ENCODE measurements at places on chromosomes 13 and 19. TPM values are rescaled to one million over a fixed set of nuclear protein-coding genes. Genes with fewer than 3 reads are reported as not detected.

ZNF625 gene
- total RNA-seq: 5.5 TPM

ZNF90 gene
- total RNA-seq: 10.9 TPM

DNA sequence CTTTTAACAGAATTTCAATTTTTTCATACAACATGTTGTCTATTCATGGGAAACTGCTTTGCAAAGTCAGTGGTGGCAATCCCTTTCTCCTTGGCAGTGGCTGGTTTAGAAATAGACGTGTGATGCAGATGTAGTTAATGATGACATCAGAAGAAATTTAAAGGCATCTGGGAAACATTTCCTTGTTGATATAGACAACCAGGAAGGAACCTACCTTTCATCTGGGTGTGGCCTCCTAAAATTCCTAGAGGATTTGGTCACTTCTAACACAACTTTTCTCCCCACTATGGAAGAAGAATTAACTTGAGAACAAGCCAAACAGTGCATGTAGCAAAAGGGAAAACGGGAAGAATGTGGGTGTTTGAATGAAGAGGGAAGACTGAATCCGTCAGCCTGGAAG lies 102.8 kb downstream of the EFNB2 start:
- no peak for DNase-seq
- no peak overlapping the region for H3K27ac ChIP-seq
- no peaks in the 10 kb centered on the region for H3K36me3 ChIP-seq
- no peaks in the 10 kb centered on the region for H3K4me1 ChIP-seq
- H3K27me3 ChIP-seq: peaks cover 4% of the 10 kb centered on the region

GRCh38 chr13:105445796-105446195 lies 1089.7 kb downstream of the EFNB2 start:
- peak overlapping the region; percentile 26 for H3K4me3 ChIP-seq
- no peaks in the 10 kb centered on the region for H3K36me3 ChIP-seq
- peaks cover 4% of the 10 kb centered on the region for H3K4me1 ChIP-seq
- H3K27ac ChIP-seq: peak overlapping the region; percentile 75
- DNase-seq: no peak

DNA sequence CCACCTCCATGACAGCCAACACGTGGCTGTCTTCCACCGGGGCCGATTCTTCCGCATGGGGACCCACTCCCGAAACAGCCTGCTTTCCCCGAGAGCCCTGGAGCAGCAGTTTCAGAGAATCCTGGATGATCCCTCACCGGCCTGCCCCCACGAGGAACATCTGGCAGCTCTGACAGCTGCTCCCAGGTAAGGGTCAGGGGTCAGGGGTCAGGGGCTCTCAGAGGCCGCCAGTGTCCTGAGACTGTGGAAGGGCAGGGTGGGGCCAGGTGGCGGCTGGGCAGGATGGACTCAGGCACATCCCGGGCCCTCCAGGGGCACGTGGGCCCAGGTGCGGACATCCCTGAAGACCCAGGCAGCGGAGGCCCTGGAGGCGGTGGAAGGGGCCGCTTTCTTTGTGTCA lies 15.0 kb downstream of the CPT1C start:
- H3K27me3 ChIP-seq: peaks cover 10% of the 10 kb centered on the region
- no peaks in the 10 kb centered on the region for H3K4me1 ChIP-seq
- DNase-seq: no peak
- H3K36me3 ChIP-seq: peaks cover 2% of the 10 kb centered on the region
- no peak overlapping the region for H3K27ac ChIP-seq
- H3K4me3 ChIP-seq: no peak overlapping the region

- H3K36me3 ChIP-seq: no peaks in the 10 kb centered on the region
- DNase-seq: no peak
- no peak overlapping the region for H3K4me3 ChIP-seq
- H3K27ac ChIP-seq: no peak overlapping the region
- H3K4me1 ChIP-seq: no peaks in the 10 kb centered on the region
Observed at GRCh38 chr19:16034958-16035560, 41.2 kb upstream of the TPM4 start.

DNA sequence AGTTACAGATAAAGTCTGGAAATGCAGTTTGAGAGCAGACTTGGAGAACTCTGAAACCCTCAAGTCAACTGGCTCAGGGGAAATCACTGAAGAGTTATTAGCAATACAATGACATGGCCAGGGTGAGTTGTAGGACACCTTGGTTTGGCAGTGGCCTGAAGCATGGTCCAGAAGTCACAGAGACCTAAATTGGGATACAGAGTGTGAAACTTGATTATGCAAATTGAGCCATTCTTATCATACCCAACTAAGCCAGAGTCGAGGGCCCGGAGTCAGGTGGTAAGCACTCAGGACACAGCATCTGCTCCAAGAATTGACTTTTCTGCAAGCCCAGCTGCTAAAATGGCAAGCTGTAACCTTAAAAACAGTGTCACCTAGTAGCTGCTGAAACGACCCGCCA lies 224.5 kb downstream of the DCLK1 start:
- DNase-seq: no peak
- no peaks in the 10 kb centered on the region for H3K4me1 ChIP-seq
- no peak overlapping the region for H3K4me3 ChIP-seq
- H3K27me3 ChIP-seq: peaks cover 3% of the 10 kb centered on the region
- no peaks in the 10 kb centered on the region for H3K36me3 ChIP-seq

DNA sequence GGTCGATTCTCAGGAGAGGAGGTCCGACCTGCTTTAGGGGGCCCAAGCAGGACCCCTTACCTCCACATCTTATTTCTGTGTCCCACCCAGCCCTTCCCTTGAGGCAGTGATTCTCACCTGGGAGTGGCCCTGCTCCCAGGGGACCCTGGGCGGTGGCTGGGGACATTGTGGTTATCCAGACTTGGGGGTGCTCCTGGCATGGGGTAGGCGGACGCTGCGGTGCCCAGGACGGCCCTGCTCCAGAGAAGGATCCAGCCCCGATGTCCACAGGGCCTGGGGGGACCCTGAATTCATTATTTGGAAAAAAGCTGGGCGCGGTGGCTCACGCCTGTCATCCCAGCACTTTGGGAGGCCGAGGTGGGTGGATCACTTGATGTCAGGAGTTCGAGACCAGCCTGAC lies 84.4 kb downstream of the GADD45B start:
- no peaks in the 10 kb centered on the region for H3K27me3 ChIP-seq
- H3K27ac ChIP-seq: no peak overlapping the region

DNA sequence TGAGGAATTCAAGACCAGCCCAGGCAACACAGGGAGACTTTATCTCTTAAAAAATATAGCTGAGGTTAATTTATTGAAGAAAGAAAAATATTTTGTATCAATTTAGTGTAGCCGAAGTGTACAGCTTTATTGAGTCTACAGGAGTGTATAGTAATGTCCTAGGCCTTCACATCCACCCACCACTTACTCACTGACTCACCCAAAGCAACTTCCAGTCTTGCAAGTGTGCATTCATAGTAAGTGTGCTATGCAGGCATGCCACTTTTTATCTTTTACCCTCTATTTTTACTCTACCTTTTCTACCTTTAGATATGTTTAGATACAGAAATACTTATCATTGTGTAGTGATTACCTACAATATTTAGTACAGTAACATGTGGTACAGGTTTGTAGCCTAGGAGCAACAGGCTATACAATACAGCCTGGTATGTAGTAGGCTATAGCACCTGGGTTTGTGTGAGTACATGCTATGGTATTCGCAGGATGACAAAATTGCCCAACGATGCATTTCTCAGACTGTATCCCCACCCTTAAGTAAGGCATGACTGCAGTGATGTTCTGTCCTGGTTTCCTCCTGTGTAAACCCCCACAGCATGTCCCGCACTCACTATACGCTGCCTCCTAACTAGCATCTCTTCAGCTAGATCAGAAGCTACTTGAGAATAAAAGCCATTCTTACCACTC lies 15.3 kb upstream of the ATP12A start:
- no peaks in the 10 kb centered on the region for H3K4me1 ChIP-seq
- no peak for DNase-seq
- peaks cover 8% of the 10 kb centered on the region for H3K27me3 ChIP-seq
- no peaks in the 10 kb centered on the region for H3K36me3 ChIP-seq
- H3K4me3 ChIP-seq: no peak overlapping the region
- H3K27ac ChIP-seq: no peak overlapping the region

DNA sequence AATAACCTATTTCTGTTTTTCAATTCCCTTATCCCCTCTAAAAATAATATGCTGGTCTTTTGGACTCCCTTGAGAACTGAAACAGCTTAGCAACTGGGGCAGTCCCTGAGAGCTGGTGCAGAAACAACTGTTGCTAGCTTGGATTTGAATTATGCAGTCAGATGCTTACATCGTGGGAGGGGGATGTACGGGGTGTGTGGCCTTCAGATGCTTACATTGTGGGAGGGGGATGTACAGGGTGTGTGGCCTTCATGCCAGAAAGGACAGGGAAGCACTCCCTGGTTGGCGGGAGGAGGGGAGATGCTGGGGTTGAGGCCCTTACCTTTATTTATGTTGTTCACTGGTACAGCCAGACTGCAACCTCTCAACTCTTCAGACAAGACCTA lies 25.6 kb downstream of the LRCH1 start:
- H3K4me1 ChIP-seq: peaks cover 66% of the 10 kb centered on the region
- no peaks in the 10 kb centered on the region for H3K27me3 ChIP-seq
- peaks cover under 1% of the 10 kb centered on the region for H3K36me3 ChIP-seq
- no peak overlapping the region for H3K27ac ChIP-seq
- H3K4me3 ChIP-seq: no peak overlapping the region

GRCh38 chr19:46926170-46927071 lies 65.6 kb downstream of the ARHGAP35 start:
- no peak overlapping the region for H3K4me3 ChIP-seq
- no peak for DNase-seq
- H3K4me1 ChIP-seq: peaks cover 61% of the 10 kb centered on the region
- no peak overlapping the region for H3K27ac ChIP-seq

DNA sequence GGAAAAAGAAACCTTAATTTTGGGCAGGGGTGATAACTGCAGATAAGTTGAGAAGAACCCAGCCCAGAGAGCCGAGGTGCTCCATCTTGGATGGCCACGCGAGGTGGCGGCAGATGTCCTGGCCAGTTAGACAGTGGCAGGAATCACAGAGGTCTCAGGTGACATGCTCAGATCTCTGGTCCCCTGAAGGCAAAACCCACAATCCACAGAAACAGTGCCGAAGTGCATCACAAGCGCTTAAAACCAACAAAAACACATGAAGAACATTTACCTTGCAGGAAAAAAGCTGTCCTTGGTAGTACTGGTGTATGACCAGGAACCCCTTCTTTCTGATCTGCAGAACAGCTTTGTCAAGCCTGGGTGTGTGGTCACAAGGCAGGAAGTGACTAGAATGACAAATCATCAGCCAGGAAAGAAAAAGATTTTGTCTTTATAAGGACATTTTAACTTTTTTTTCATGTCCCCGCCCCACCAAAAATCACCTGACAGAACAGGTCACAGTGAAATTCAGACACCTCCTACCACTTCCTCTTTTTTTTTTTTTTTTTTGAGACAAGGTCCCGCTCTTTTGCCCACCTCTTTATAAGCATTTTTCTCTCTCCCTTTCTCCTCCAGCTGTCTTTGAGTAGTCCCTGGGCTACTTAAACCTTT lies at the start of gene LCP1:
LCP1 (minus strand) TSS at position 338 of the 651 bp plus-strand sequence. CDS start 22,515 bp downstream, outside the sequence.
- peak within 1 kb of the TSS; percentile 94 for H3K4me3 ChIP-seq
- peaks cover 67% of the 10 kb centered on the region for H3K4me1 ChIP-seq
- no peaks in the 10 kb centered on the region for H3K27me3 ChIP-seq
- peaks cover 5% of the 10 kb centered on the region for H3K36me3 ChIP-seq
- DNase-seq: peak; percentile 80

DNA sequence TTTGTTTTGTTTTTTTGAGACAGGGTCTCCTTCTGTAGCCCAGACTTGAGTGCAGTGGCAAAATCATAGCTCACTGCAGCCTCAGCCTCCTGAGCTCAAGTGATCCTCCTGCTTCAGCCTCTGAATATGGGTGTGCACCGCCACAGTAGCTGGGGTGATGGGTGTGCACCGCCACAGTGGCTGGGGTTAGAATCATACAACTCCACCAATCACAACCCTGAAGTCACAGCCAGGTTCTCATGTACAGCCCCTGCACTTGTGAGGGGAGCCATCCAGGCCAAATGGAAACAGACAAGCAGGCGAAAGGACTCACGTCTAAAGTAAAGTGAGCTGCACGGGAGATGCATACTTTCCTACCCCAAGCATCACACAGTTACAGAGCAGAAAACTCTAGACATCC lies 63.1 kb upstream of the RANBP3 start:
- H3K27ac ChIP-seq: no peak overlapping the region
- no peaks in the 10 kb centered on the region for H3K27me3 ChIP-seq
- no peaks in the 10 kb centered on the region for H3K4me1 ChIP-seq
- no peak for DNase-seq

DNA sequence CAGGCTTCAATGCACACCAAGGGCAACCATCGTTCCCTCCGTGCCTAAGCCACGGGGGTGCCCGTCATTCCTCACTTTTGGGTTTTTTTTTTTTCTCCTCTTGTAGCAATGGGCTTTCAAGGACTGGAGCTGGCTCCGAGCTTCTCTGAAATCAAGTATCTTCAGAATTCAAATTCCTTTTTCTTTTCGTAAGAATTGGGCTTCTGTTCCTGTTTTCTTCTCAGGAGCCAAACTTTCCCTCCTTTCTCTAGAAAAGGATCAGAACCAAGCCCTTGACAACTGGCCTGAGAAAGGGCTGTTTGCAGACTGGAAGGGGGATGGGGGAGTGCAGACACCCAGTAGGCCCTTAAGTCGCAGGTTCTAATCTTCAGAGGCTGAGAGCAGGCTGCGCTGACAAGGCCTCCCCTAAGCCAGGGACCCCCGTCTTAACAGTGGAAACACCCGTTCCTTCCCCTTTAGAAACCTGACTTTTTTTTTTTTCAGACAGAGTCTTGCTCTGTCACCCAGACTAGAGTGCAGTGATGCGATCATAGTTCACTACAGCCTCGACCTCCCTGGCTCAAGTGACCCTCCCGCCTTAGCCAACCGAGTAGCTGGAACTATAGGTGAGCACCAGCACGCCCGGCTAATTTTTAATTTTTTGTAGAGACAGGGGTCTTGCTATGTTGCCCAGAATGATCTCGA lies 51.6 kb downstream of the RFX2 start:
- H3K27me3 ChIP-seq: no peaks in the 10 kb centered on the region
- DNase-seq: no peak
- no peak overlapping the region for H3K27ac ChIP-seq

DNA sequence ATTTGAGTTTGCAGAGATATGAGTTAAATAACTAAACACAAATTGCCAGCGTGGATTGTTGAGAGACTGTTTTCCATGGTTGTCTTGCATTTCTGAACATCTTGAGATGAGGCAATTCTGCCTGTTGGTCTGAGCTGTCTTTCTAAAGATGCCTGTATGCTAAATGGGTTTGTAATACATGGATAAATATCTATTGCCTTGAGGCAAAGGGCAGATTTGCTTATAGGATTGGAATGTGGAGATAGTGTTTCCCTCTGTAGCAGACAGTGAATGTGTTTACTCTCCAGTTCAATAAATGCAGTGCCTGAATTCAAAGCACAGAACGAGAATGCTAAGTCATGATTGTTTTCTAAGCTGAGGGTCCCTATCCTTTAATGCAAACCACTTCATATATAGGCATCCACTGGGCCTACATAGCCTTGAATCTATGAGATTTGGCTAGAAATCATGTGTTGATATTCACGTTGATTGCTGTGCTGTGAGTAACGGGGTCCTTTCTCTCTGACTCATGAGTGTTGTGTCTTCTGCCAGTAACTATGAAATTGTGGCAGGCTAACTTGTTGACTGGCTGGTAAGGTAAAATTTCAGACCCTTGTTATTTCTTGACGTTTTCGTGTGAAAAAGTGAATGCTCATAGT lies 2554.8 kb downstream of the PCDH9 start:
- H3K27me3 ChIP-seq: no peaks in the 10 kb centered on the region
- no peaks in the 10 kb centered on the region for H3K36me3 ChIP-seq
- no peak overlapping the region for H3K4me3 ChIP-seq
- DNase-seq: no peak
- H3K4me1 ChIP-seq: no peaks in the 10 kb centered on the region

- H3K4me3 ChIP-seq: no peak overlapping the region
- no peaks in the 10 kb centered on the region for H3K36me3 ChIP-seq
- DNase-seq: no peak
- H3K27me3 ChIP-seq: no peaks in the 10 kb centered on the region
- no peak overlapping the region for H3K27ac ChIP-seq
Observed at GRCh38 chr13:21979161-21979806, 308.4 kb downstream of the FGF9 start.

All from naive thymus-derived CD8-positive, alpha-beta T cell (primary cell).